Cardiac ventricle fibroblast (primary cell): ENCODE measurements at places on chromosomes 3 and 15. TPM values are rescaled to one million over a fixed set of nuclear protein-coding genes. Genes with fewer than 3 reads are reported as not detected.

GOLGA6D gene
- total RNA-seq, result not detected in 2 replicates

FANCD2OS gene
- total RNA-seq, result not detected in 2 replicates

TMEM266 gene
- not detected in 2 replicates for total RNA-seq

PLA2G4F gene
- not detected in 2 replicates for total RNA-seq

IGDCC3 gene
- total RNA-seq, result not detected in 2 replicates

OIP5 gene
- 0.88 and 0.94 TPM in 2 replicates for total RNA-seq

GRM2 gene
- total RNA-seq, result not detected in 2 replicates
